ENCODE measurements at places on chromosomes 5 and 9.

- no peak for DNase-seq
Observed at GRCh38 chr9:77707383-77708063, 59.4 kb upstream of the GNA14 start.

DNA sequence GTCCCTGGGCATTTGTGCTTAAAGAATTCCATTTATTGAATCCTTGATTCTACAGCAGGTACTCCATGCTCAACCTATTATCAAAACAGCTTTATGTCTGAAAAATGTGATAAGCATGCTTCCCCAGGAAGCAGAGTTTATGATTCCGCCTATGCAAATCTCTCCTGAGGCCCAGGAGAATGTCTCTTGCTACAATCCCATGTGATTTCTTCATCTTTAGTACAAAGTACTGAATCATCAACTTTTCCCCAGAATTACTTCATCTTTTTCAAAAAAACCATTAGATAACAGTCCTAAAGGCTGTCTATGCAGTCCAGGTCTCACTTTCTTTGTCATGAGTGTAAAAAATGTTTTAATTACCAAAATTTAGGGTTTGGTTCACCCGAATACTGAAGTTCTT lies 130.2 kb upstream of the ADAMTSL1 start:
- DNase-seq, result no peak

GRCh38 chr9:30996761-30997160 lies 1387.7 kb upstream of the ACO1 start:
- no peak for DNase-seq

- no peak for DNase-seq
Observed at GRCh38 chr9:76817489-76817888, 53.3 kb downstream of the PCA3 start.

GRCh38 chr5:129241755-129242154 lies 147.2 kb downstream of the ISOC1 start:
- no peak for DNase-seq

DNA sequence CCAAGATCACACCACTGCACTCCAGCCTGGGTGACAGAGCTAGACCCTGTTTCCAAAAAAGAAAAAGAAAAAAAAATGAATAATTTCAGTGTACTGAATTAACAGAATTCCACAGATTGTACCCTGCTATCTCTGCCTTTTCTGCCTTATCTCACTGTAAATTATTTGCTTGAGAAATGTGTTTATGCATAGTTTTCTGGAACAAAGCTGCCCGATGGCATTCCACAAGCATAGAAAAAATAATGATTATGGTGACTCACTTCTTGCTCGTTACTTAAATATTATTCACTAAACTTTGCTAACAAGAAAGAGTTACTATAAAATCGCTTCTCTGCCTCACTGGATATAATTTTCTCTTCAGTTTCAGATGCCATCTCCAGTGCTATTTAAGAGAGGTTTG lies 88.7 kb upstream of the FAM169A start:
- DNase-seq, result no peak

DNA sequence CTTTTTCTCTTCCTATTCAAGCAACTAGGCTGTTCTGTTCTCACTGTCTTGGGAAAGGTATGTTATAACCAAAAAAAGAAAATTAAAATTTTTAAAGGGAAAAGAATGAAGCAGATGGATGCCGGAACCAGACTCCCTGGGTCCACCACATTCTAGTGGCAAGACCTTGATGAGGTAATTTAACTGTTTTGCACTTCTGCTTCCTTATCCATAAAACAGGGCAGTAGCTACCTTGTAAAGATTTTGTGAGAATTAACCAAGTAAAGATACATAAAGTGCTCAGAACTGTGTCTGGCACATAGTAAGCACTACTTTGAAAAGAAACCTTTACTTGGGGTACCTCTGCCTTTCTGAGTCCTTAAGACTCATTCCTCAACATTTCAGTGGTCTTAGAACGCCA lies 17.0 kb downstream of the EPB41L4B start:
- DNase-seq, result no peak

DNA sequence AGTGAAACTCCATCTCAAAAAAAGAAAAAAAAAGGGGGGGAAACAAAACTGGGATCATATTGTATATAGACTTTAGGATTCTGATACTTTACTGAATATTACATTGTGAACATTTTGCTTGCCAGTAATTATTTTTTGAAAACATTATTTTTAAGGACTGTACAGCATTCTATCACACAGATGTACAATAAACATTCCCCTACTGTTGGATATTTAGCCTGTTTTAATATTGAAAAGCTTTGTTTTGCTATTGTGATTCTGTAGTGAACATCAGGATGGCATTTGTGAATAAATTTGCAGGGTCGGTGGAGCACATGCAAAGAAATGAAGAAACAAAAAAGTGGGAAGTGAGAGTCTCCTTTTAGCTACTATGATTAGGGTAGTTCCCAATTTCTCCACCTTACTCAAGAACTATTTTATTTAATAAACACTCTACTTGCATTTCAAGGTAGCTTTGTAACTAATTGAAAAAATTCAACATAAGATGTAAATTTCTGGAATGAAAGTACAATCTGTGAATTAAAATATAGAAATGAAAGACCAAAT lies 18.7 kb downstream of the RASGRF2 start:
- DNase-seq, result no peak

- DNase-seq, result no peak
Observed at GRCh38 chr5:102802708-102803458, 47.8 kb downstream of the PAM start.

DNA sequence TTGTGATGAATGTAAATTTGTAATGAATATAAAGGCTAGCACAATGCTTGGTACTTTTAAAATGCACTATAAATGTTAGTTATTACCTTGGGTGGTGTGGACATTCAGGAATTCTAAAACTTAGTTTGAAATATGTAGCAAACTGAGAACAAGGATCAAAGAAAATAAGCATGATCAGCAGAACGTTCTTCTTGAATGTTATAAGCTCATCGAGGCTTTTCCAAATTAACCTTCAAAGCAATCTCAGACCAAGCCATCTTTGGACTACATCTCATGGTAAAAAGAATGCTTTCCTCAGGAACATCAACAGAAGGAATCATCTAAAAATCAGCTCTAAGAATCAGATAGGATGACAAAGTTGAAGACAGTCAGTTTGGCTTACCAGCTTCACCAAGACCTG lies 146.3 kb downstream of the SLIT3 start:
- no peak for DNase-seq

DNA sequence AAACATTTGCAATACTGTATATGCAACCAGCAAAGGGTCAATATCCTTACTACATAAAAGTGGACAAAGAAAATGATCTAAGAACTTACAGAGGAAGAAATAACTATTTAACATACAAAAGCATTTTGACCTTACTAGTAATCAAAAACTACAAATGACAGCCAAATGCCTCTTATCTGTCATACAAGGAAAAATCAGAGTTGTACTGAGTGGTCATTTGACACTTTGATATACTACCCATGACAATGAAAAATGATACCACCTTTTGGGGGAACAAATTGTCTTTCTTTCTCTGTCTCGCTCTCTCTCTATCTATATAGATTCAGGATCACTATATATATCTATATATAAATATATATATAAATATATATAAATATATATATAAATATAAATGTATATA lies 50.4 kb upstream of the ZSWIM6 start:
- no peak for DNase-seq

GRCh38 chr9:33881635-33882034 lies 64.7 kb downstream of the UBE2R2 start:
- no peak for DNase-seq

- no peak for DNase-seq
Observed at GRCh38 chr5:119966028-119966427, 336.7 kb downstream of the FAM170A start.

GRCh38 chr5:129172580-129172979 lies 78.0 kb downstream of the ISOC1 start:
- no peak for DNase-seq

- DNase-seq, result no peak
Observed at GRCh38 chr9:121896545-121896943, 196.6 kb downstream of the TTLL11 start.

DNA sequence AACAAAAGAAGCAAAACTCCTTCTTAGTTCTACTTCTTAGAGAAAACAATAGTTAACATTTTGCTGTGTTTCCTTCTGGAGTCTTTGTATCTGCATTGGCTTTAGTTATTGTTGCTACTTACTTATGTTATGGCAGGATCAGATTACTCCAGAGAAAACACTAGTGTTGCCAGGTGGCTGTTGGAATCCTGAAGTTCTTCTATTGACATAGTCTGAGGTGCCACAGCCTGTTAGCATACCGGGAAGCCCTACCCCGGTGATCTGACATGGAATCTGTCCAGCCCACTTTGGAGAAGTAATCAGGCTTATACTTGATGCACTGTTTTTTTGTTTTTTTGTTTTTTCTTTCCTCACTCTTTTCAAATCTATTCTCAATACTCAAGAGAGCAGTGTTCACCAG lies 68.5 kb upstream of the CEP78 start:
- no peak for DNase-seq

DNA sequence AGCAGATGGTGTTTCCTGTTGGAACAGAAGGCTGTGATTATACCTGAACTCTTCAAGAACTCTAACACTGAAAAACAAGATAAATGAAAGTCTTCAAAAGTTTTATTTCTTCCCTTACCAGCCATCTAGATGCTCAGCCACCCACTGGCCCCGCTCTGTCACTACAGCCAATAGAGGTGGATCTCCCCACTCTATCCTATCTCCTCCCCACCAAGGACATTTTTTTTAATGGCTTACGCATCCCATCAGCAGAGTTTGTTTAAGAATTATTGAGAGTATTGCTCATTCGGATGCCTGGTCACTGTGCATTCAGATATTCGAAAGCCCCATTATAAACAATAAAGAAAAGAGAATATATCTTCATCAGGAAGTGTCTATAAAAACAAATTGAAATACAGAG lies 159.4 kb downstream of the RASEF start:
- peak; percentile 14 for DNase-seq

GRCh38 chr5:167785901-167786300 lies 505.5 kb upstream of the WWC1 start:
- no peak for DNase-seq

- no peak for DNase-seq
Observed at GRCh38 chr5:127176769-127177168, 103.5 kb upstream of the C5orf63 start.

- no peak for DNase-seq
Observed at GRCh38 chr9:72459308-72459707, 62.1 kb upstream of the TMC1 start.

DNA sequence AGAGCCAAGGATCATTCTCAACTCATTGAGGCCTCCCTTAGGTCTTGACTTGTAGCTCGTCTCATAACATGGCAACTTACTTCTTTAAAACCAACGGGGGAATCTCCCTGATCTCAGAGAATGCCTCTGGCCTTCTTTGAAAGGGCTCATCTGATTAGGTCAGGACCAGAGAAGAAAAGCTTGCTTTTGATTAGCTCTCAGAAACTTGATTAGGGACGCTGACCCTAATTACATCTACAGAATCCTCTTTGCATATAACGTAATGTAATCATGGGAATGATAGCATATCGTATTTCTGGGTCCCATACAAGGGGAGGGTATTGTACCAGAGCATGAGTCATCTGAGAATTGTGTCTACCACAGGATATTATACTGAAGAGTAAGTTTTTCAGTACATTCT lies 125.1 kb upstream of the SH3GL2 start:
- DNase-seq, result peak; percentile 35

DNA sequence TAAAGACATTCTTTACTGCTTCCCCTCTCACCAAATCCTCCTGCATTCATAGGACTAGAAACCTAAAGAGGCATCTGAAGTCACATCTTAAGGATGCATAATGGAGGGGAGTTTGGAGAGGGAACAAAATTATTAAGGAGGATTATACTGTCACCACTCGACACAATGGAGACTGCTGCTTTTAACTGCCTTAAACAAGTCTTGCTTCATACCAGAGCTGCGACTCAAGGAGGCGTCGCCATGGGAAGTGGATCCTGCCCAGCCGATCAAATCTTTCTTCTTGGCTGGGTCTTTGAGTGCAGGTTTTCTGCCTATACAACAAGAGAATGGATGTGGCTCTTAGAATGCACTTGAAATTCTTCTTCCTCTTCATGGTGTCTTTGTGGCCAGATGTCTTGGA lies 66.7 kb upstream of the FOXE1 start:
- DNase-seq, result no peak

DNA sequence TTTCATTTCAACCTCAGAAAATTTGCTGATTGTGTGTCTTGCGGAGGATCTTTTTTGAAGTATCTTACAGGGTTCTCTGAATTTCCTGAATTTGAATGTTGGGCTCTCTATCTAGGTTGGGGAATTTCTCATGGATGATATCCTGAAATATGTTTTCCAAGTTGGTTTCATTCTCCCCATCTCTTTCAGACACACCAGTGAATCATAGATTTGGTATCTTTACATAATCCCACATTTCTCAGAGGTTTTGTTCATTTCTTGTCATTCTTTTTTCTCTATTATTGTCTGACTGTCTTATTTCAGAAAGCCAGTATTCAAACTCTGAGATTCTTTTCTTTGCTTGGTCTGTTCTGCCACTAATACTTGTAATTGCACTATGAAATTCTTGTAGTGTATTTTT lies 456.9 kb downstream of the PRELID2 start:
- DNase-seq, result no peak

DNA sequence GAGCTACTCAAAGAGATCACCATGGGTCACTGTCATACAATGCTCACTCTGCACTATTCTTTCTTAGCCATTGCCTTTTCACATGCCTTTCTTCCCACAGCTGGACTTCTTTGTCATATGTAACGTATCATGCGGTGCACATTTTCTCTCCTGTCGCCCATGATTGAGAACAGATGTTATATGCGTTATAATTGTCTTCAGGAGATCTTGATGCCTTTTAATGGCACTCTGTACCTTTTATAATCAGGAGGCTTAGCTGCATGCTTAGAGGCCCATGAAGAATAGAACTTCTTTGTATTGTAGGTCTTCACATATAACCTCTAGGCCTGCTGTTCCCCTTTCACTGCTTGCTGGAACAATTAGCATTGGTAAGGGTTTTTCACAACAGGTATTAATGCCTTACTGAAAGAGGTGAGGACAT lies 436.1 kb downstream of the CDH10 start:
- DNase-seq, result no peak

- DNase-seq, result no peak
Observed at GRCh38 chr5:132019857-132020555, 8.5 kb upstream of the ACSL6 start.

GRCh38 chr5:72557167-72558045 lies 50.2 kb upstream of the ZNF366 start:
- no peak for DNase-seq

Measured in BE2C (cell line).